ENCODE measurements at places on chromosomes 2 and 18. TPM values are rescaled to one million over a fixed set of nuclear protein-coding genes. Genes with fewer than 3 reads are reported as not detected.

DPYSL5 gene
- total RNA-seq: not detected

DNA sequence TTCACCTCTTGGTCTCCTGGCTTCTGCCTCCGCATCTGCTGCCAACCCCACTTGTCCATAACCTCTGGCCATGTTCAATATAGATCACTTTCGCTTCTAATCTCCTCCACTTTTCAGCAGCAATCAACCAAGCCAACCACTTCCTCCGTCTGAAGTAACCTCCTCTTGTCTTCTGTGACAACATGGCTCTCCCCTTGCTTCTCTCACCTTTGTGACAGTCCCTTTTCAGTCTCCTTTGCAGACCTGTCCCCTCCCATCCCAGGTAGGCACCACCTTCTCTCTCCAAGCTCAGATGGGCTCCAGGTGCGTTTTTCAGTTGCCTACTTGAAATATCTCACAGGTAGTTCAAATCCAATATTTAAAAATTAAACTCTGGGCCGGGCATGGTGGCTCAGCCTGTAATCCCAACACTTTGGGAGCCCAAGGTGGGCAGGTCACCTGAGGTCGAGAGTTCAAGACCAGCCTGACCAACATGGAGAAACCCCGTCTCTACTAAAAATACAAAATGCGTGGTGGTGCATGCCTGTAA lies 4.7 kb upstream of the PSD4 start:
- H3K27me3 ChIP-seq: no peaks in the 10 kb centered on the region
- H3K36me3 ChIP-seq: no peaks in the 10 kb centered on the region
- H3K4me1 ChIP-seq: peaks cover 61% of the 10 kb centered on the region
- H3K4me3 ChIP-seq: no peak overlapping the region

HOXD3 gene
- total RNA-seq: not detected

DNA sequence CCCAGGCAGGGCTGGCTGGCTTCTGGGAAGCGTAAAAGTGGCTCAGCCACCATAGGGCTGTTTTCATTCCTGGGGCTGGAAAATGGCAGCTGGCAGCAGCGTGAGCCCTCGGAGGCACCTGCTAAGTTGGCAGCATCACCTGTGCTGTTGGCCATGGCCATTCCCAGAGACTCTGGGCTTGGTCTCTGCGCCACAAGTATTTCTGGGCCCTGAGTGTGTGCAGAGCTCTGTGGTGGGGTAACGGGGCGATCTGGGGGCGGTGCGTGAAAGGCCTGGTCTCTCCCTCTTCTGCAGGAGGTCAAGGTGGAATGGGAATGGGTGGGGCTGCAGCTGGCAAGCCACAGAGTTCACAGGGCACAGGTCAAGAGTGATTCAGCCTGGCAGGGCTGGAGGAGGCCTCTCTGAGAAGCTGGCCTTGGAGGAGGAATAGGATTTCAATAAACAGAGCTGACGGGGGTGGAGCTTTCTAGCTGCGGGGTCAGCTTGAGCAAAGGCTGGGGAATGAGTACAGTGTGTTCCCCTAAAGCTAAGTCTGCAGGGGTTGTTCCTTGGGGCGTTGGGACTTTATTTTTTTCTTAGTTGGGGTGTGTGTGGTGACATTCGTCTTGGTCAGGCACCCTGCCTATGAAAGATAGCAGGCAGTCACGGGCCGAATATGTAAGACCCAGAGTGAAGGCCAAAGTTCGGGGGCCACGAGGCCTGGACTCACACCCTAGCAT lies 10.3 kb upstream of the NTSR2 start:
- DNase-seq: no peak
- H3K4me1 ChIP-seq: no peaks in the 10 kb centered on the region
- no peak overlapping the region for H3K4me3 ChIP-seq
- no peak overlapping the region for H3K27ac ChIP-seq
- no peaks in the 10 kb centered on the region for H3K36me3 ChIP-seq

MC5R gene
- total RNA-seq: not detected

GCG gene
- total RNA-seq: not detected

DNA sequence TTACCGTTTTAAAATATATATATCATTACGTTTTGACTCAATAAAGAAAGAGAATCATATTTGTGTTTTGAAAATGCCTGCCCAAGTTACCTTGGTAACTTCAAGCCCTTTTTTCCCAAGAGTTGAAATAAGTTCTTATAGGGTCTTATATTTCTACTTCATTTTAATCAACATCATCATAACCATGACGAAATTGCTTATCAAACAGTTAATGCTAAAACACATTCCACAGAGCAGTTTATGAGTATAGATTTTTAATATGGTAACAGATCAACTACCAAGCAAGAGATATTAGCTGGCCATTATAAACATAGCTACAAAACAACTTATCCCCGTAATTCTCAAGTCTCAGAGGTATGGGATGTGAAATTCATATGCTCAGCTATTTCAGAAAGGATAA lies 197.9 kb upstream of the LRRTM4 start:
- no peaks in the 10 kb centered on the region for H3K36me3 ChIP-seq
- no peak overlapping the region for H3K4me3 ChIP-seq

GRCh38 chr18:26322890-26323653 lies 96.8 kb downstream of the TAF4B start:
- no peak overlapping the region for H3K27ac ChIP-seq
- H3K4me3 ChIP-seq: no peak overlapping the region
- no peaks in the 10 kb centered on the region for H3K27me3 ChIP-seq
- DNase-seq: no peak

DPP4 gene
- total RNA-seq: 2.3 TPM
